ENCODE measurements at places on chromosomes 16 and 17. TPM values are rescaled to one million over a fixed set of nuclear protein-coding genes. Genes with fewer than 3 reads are reported as not detected.

GRCh38 chr16:50938932-50939331, 197.0 kb downstream of the CYLD start:
- DNase-seq = no peak

Gene EFNB3
- total RNA-seq = 5.7 TPM

DNA sequence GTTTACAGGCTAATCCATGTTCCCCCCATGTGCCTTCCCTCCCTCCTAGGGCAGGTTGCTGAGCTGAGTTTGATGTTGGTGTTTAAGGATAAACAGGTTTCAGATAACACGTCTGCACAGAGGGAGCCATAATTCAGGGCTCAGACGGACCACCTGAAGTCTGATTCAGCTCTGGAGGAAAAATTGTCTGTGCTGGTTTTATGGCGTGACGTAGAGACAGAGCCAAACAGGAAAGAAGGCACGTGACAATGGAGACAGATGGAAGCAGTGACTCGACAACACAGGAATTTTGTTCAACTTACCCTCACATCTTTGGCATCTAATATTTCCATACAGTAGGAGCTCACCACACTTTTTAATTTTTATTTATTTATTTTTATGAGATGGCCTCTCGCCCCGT, 10.7 kb upstream of the USP10 start:
- no peak for DNase-seq

GRCh38 chr16:35431829-35432663, 1972.6 kb downstream of the TP53TG3F start:
- no peak for DNase-seq

Gene CLEC3A
- 0.66 TPM for total RNA-seq

DNA sequence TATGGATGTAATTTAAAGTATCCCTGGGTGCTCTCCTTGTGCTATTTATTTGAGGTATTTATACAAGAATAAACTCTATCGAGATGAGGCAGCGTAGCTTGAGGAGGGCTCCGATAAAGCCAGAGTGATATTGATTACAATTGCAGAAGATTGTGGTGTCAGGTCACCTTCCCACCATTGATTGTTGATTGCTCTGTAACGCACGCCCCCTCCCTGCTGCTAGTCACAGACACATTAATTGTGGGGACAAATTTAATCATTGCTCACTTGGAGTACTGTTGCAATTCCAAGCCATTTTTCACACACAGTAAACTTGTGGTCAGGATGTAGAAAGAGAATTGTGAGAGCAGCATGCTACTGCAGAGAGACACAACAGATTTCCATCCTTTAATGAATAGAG, 75.4 kb downstream of the IRX3 start:
- DNase-seq = no peak

GRCh38 chr17:57548421-57549410, 196.4 kb downstream of the CCDC182 start:
- no peak for DNase-seq

Gene GCGR
- not detected for total RNA-seq

GRCh38 chr16:65125322-65125721, 3.5 kb upstream of the CDH11 start:
- no peak for DNase-seq

GRCh38 chr16:57901480-57902069, 69.4 kb downstream of the CNGB1 start:
- DNase-seq = no peak

GRCh38 chr17:2837147-2837561, 40.9 kb downstream of the RAP1GAP2 start:
- no peak for DNase-seq

DNA sequence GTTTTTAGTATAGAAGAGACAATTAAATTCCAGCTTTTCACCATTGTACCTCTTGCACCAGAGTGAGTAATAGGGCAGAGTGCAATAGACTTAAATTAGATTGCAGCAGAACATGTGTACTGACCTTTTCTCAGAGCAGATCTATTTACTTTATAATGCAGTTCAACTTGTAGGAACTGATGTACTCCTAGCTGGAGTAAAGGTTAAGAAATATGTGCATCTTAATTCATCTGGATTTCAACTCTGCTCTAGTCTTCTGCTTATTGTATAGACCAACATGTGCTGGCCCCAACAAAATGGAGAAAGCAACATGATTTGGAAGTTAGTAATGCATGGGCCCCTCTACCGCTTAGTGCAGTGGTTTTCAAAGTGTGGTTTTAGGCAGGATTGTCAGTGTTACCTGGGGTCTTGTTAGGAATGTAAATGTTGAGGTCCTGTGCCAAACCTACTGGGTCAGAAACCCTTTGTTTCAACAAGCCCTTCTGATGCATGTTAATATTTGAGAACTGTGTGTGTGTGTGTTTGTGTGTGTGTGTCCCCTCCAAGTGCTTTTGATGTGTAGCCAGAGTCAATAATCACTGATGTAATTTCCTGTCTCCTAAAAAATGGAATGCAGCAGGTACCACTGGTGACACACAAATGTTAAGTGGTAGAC, 138.6 kb downstream of the TOX3 start:
- no peak for DNase-seq

GRCh38 chr16:16041196-16041892, 91.9 kb downstream of the ABCC1 start:
- DNase-seq = no peak

DNA sequence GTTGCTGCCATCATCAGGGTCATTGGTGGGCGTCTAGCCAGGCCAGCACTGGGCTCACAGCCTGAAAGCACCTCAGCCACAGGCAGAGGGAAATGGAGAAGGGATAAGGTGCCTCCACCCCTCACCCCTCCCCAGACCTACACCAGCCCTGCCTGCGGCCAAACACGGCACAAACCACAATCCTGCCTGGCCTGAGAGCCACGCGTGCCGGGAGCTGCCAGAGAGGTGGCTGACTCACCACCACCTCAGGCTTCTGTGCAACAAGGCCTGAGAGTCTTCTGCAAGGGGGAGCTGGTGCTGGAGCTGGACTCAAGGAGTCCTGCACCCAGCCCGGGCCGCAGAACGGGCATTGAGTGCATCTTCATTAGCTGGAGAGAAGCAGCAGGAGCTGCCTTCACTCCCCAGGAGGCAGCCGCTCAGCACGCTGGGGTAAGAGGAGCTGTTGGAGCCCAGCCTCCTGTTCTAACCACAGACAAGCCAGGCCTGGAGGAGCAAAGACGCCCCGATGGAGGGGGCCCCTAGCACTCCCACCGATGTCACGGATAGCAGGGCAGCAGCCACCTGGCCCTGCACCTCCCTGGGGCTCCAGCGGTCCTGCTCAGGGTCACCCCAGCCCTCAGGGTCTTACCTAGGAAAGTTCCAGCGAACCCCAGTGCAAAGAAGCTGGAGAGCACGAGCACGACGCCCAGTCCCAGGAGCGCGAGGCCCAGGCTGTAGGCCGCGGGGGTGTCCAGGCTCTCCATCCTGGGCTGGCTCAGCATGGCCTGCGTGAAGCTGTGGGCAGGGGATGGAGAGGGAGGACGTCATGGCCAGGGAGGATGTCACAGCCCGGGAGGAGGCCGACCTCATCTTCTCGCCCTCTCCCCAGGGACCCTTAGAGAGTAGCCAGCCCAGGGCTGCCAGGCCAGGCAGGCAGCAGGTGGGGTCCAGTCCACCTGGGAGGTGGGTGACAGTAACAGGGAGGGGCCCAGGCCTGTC, 16.0 kb upstream of the RASD1 start:
- peak; percentile 73 for DNase-seq

Gene SRL
- total RNA-seq = 0.44 TPM

GRCh38 chr17:79214940-79215604, 140.4 kb downstream of the ENGASE start:
- DNase-seq = no peak

GRCh38 chr17:3635474-3636153, 436 bp downstream of the SHPK start:
- DNase-seq = no peak

GRCh38 chr17:8073627-8074484, 13.7 kb downstream of the ALOX12B start:
- peak; percentile 39 for DNase-seq

DNA sequence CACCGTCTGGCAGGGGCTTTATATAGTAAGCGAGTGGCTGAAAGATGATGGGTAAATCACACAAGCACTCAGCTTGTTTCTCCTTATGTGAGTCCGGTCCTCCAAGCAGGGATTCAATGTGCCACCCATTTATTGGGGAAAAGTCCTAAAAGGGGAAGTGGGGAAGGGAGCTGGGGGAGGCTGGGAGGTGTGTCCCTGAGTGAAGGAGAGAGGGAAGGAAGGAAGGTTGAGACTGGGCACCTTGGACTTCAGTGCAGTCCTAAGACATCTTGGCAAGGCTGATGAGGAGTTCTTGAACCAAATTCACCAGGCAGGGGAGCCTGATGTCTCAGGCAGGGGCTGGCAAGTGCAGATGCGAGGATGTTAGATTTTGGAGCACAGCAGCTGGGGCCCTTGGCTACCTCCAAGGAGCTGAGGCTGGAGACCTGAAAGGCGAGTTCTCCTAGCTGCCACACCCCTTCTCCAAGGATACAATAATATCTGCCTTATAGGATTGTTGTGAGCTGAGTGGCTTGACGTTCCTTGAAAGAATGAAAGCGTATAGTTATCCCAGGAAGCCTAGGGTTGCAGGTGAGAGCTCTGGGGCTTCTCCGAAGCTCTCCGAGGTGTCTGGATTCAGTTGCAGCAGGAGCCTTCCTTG, 23.0 kb upstream of the CYLD start:
- DNase-seq = no peak

- no peak for DNase-seq
Observed at GRCh38 chr17:32481193-32481592, 5.6 kb upstream of the CDK5R1 start.

DNA sequence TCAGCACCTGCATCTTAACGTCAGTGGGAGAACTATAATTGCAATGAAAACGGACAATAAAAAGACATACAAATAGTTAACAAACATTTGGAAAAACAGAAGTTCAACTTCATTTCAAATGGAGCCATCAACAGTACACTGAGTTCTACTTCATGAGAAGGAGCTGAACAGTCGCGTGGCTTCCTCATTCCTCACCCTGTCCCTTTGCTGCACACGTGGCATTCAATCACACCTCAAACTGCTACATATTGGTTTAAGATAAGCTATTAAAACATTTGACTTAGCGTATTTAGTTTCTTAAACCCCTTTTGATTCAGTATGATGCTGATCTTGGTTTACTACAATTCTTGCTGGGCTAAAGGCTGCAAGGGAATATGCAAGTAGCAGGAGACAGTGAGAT, 76.8 kb downstream of the CDK5R1 start:
- no peak for DNase-seq

DNA sequence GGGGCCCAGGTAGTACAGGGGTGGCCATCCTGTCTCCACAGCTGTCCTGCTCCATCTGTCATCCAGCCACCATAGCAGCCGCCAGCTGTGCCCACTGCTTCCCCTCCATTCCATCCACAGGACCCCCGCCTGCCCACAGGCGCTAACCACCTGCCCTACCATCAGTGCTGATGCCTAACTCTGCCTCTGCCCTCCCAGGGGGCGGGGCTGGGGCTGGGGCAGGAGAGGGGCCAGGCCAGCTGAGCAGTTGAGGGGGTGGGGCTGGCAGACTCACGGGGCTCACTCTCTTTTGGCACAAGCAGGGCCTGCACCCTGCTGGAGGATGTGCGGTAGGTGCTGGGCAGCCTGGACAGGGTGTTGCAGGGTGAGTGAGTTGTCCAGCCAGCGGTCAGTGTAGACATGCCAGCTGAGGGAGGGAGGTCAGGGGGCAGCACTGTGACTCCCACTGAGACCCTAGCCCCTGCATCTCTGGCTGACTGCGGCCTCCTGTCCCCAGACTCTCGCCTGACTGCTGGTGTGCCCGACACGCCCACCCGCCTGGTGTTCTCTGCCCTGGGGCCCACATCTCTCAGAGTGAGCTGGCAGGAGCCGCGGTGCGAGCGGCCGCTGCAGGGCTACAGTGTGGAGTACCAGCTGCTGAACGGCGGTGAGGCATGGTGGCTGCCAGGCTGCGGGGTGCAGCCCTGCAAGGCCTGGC, 9.6 kb downstream of the GALK1 start:
- no peak for DNase-seq

Gene BANP
- total RNA-seq = 32.4 TPM

Gene CD300H
- total RNA-seq = 1.5 TPM

DNA sequence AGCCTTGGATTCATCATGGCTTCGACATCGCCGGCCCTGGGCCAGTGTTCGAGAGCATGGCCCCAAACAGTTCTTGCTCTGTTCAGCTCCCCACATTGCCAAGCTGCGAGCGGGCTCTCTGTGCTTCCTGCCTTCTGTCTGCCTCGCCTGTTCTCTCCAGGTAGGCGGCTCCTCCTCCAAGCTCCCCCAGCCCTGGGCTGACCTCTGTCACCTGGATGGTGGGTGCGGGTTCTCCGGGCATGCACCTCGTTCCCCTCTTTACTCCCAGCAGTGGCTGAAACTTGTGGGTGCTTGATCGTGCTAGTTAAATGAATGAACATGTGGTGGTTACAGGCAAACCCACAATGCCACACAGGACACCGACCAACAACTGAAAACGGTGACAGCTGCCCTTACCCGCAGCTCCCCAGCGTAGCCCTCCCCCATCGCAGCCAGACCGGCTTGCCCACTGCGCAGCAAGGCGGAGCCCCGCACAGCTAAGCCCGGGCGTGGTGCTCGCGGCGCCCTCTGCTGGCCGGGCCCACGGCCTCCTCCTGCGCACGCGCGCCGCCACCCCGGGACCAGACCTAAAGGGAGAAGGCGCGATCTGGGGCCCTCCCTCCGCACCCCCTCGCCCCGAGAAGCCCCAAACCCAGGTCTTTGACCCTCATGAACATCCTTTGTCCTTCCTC, 23.0 kb upstream of the EIF1 start:
- peak; percentile 93 for DNase-seq

Gene BAHCC1
- 11.7 TPM for total RNA-seq

Gene TPSG1
- total RNA-seq = not detected

Gene CCL4L2
- 6.1 TPM for total RNA-seq

Gene SPNS1
- total RNA-seq = 15.1 TPM

DNA sequence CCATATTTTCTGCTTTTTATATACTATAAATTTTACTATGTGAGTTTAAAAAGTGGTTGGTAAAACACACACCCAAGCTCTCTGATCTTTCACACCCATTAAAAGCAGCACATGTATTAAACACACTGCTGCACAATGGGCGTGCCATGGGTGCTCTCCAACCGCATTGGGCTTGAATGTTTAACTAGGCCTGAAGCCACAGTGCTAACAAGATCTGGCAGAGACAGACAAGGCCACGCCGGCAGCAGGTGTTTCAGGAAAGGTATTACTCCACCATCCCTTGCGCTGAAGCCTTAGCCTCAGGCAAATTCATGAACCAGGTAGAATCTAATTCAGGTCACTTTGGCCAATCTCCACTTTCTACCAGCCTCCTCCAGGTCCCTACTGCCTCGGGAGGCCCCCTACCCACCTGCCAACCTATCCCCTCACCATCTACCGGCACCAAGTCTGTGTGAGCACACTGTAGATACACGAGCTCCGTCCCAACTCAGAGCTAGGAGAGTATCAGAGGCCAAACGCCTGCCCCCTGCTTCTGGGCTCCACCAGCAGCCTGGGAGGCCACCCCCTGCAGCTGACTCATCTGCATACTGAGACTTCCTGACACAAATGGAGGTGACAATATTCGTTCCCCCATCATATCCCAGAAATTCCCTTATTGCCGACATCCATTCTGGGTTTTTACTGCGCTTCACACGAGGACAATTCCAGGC, 95.0 kb downstream of the ADCY9 start:
- DNase-seq = peak; percentile 75

Gene SAMD14
- total RNA-seq = not detected

Gene PRKCB
- 4.7 TPM for total RNA-seq

GRCh38 chr16:85090873-85091521, 21.3 kb downstream of the CIBAR2 start:
- DNase-seq = no peak
